Epithelial cell of esophagus (primary cell): ENCODE measurements at places on chromosomes 16 and 17.
A peak's percentile ranks its signal among the peaks of the same experiment; 100 is the strongest.

- DNase-seq = no peak
These were observed 106.5 kb downstream of the CDH8 start for GRCh38 chr16:61929776-61930175.

- peak; percentile 12 for DNase-seq
These were observed 12.7 kb downstream of the KLHL36 start for GRCh38 chr16:84660973-84661372.

DNA sequence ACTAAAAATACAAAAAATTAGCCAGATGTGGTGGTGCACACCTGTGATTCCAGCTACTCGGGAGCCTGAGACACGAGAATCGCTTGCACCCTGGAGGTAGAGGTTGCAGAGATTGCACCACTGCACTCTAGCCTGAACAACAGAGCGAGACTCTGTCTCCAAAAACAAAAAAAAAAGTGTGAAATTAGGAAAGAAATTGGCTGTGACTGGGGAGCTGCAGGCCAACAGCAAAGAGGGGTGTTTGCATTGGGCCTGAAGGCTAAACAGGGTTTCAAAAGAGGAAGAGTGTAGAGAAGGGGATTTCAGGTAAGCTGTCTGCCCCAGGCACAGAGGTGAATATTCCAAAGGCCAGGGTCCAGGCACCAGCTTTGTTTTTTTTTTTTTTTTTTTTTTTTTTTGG, 9.4 kb downstream of the BMERB1 start:
- no peak for DNase-seq

DNA sequence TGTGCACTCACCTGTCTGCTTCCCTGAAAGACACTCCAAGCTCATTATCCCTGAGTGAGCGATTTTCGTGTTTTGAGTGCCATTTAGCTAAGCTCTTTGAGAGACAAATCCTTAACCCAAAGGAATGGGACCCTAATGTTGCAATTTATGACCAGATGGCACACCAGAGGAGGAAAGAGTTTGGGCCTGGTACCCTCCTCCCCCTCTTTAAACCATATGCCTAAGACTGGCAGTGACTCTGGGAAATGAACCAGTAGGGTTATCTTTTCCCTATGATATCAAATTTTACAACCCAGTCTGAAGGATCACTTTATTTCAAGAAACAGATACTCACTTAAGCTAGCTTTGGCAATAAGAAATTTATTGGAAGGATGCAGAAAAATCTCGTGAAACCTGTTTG, 550.4 kb downstream of the TOX3 start:
- DNase-seq = no peak

- DNase-seq = peak; percentile 54
These were observed 33.3 kb downstream of the JPH3 start for GRCh38 chr16:87635541-87636049.

DNA sequence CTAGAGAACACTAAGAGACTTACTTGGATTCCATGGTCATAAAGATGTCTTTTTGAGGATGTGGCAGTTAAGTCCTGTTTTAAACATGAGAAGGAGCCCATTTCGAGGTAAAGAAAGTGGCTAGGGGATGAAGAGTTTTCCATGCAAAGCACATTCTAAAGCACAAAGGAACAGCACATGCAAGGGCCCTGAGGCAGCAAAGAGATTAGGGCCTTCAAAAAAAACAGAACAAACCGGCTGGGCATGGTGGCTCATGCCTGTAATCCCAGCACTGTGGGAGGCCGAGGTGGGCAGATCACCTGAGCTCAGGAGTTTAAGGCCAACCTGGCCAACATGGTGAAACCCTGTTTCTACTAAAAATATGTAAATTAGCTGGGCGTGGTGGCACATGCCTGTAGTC, 79.8 kb downstream of the AKAP1 start:
- no peak for DNase-seq

GRCh38 chr17:11986942-11987329, 10.3 kb downstream of the ZNF18 start:
- peak; percentile 63 for DNase-seq

GRCh38 chr17:55238931-55239297, 25.8 kb upstream of the HLF start:
- DNase-seq = peak; percentile 14

GRCh38 chr16:15830832-15831451, 25.9 kb downstream of the MYH11 start:
- no peak for DNase-seq

GRCh38 chr16:58243528-58244004, 45.7 kb upstream of the CSNK2A2 start:
- peak; percentile 90 for DNase-seq

DNA sequence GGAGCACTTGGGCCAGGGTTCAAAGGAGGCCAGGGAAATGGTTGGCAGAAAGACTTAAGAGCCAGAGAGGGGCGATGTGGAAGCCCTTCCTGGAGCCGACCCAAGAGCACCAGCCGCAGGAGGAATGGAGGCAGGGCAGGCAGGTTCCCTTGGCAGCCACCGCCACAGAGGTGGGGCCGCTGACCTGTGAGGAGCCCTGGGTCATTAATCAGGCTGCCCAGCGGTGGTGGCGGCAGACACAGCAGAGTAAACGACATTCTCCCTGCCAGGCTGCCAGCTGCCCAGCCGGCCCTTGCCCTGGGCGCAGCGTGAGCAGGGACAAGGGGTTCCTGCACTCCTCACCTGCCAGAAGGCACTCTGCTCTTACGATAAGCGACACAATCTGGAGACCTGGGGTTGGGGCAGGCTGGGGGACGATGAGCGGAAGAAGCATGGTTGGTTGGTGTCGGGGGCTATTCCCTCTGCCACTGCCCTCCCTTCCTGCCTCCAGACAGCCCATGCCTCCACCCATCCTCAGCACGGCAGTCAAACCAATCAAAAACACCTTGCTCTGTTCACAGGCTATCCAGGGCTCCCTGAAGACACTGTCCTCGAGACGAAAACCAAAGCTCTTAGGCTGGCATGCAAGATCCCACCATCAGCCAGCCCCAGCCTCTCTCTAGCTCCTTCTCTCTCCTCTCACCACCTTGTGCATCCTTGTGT, 40.9 kb downstream of the PLXDC1 start:
- DNase-seq = no peak

DNA sequence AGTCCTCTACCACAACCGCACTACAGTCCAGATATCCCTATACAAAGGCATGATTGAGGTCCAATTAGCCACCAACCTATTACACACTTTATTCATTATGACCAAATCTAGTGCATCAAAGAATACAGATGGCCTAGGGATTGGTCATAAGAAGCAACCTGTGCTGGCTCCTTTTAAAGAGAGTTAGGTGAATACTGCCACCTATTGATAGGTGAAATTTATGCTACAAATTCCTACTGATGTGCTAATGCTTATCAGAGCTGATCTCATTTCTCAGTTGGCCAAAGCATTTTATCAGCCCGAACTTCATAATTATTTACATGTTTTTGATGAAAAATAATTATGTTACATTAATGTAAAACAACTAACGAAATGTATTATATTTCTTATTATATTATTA, 166.3 kb downstream of the ANKFN1 start:
- DNase-seq = peak; percentile 59

GRCh38 chr16:82178352-82178751, 8.3 kb upstream of the MPHOSPH6 start:
- DNase-seq = no peak

DNA sequence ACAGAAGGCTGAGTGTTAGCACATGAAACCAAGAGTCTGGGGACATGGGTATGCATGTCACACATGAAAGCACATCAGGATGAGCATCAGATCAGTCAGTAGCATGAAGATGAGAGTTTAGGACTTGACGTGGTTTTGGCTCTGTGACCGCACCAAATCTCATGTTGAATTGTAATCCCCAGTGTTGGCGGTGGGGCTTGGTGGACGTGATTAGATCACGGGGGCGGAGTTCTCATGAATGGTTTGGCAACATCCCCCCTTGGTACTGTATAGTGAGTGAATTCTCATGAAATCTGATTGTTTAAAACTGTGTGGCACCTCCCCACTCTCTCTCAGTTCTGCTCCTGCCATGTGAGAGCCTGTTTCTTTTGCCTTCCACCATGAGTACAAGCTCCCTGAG, 46.4 kb downstream of the CNGB1 start:
- no peak for DNase-seq

GRCh38 chr17:4033751-4034251, 69.6 kb upstream of the ATP2A3 start:
- DNase-seq = no peak

DNA sequence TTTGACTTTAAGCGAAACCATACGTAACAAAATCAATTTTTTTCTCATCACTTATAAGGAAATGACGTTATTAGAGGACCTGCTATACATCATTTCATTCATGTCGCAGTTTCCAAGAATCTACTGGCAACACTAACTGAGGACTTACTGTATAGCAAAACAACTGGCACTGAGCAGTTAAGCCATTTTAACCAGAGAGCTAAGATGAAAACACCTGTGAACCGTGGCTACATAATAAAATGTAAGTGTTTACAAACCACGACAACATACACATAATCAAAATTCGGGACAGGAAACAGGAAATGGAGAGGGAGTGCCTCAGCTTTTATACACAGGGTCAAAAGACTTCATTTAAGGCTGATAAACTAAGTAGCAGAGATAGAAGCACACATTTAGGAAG, 29.5 kb downstream of the METTL16 start:
- no peak for DNase-seq

DNA sequence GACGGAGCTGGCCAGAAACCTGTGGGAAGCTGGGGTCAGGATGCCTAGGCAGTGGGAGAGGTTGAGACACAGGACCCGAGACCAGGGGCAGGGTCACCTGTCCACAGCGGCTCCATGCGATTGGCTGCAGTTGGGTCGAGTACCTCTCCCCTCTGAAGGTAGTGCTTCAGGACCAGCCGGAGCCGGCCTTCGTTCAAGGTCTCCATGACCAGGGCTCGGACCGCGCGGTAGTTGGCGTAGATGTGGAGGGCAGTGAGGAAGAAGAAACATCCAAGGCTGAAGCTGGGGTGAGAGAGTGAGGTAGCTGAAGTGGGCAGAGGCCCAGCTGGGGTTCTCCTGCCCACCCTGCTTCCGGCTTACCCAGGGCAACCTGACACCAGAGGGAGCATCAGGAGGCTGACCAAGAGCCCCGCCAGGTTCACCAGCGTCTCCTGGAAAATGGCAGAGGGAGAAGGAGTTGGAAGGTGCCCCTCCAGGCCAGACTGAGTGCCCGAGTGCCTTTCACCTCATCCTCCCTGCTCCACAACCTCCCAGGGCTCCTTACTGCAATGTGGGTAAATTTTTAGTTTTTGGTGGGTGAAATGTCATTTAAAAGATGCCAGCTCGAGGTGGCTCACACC, 10.7 kb downstream of the SLC5A2 start:
- DNase-seq = no peak

DNA sequence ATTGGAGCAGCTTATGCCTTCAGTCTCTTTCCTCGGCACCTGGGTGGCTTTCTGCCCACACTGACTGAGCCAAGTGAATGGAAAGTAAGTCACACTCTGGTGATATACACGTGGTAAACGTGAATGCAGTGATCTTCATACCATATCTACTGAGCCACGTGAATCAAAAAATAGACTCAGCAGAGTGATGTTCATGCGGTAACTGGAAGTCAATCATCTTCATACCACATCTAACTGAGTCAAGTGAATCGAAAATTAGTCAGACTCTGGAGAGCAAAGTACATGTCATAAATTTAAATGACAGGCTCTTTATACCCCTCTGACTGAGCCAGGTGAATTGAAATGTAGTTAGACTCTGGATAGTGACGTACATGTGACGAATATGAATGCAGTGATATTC, 47.1 kb upstream of the ARL4D start:
- no peak for DNase-seq

DNA sequence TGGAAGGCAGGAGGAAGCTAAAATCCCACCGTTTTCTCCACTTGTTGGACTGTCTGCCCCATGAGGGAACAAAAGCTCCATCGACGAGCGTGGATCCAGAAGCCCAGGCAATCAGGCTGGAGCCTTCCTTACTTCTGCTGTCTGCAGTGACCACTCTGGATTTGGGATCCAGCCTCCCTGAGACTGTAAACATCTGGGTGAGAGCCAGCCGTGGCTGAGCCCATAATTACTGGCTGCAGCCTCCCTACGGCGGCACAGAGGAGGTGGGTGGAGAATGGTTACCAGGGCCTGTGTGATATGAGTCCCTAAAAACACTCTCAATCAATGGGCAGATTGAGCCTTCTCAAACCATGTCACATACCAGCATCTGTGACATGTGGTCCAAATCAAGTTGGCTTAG, 158.2 kb downstream of the FOXL1 start:
- no peak for DNase-seq

DNA sequence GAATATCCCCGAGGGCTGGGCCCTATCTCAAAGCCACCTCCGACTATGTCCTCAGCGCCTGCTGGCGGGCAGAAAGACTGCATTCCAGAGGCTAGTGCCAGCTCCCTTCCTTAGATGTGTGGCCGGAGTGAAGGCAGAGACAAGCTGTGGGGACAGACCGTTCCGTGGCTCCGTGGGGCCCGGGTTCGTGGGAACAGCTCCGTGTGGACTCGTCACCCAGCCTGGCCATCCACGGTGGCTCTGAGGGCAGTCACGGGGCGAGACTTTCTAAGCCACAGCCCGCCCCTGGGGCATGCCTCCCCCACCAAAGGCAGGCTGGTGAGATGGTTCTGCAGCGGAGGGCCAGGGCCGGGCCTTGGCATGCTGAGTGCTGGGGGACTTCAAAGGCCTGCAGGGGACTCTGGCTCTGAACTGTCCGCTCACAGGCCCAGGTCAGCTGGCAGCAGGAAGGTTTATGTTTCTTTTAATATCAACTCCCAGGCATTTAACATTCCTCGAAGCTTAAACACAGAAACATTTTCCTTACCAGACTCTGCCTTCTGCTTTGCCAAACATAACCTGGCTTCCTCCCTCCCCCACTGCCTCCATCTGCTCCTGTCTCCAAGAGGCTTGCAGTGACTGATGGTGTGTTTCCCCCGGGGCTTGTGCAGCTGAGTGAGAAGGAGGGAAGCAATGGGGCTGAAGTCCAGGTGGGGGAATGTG, 50.4 kb downstream of the TIMM22 start:
- DNase-seq = no peak

GRCh38 chr16:88086571-88087516, 135.6 kb downstream of the BANP start:
- DNase-seq = no peak

- peak; percentile 16 for DNase-seq
These were observed 5.8 kb upstream of the DHRS13 start for GRCh38 chr17:28908640-28909167.

GRCh38 chr17:16873174-16874035, 98.5 kb downstream of the TNFRSF13B start:
- DNase-seq = peak; percentile 24

DNA sequence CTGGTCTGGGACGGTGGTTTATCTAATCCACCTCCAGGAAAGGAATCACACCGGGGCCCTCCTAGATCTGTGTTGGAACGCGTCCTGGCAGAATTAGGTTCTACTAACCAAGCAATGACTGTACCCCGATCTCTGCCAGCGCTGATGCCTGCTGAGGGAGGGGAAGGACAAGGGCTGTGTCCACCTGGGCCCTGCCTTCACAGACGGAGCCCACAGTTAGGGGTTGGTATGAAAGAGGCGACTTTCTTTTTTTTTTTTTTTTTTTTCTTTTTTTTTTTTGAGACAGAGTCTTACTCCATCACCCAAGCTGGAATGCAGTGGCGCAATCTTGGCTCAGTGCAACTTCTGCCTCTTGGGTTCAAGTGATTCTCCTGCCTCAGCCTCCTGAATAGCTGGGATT, 9.9 kb upstream of the KRT19 start:
- DNase-seq = peak; percentile 80
